ENCODE measurements at places on chromosomes 2 and 18.

- no peaks in the 10 kb centered on the region for H3K36me3 ChIP-seq
- no peak overlapping the region for H3K4me3 ChIP-seq
- H3K4me1 ChIP-seq = no peaks in the 10 kb centered on the region
- H3K27me3 ChIP-seq = no peaks in the 10 kb centered on the region
- no peak for DNase-seq
- H3K27ac ChIP-seq = no peak overlapping the region
These were observed 77.6 kb downstream of the MEP1B start for GRCh38 chr18:32267463-32267862.

DNA sequence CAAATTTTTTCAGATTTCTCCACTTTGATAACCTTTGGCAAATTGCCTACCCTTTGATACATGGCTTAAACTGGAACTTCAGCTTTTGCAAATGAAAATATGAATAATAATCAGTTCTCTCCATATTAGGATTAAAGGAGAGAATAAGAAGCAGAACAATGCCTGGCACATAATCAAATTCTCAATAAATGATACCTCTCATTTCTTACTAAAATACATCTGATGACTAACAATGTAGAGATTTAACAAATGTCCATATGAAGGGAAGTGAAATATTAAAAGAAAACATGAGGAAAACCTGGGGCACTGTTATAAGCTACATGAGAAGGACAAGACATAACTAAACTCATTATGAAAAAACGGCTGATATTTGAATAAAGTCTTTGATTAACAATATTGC is 1103.6 kb downstream of the LRP1B start:
- no peaks in the 10 kb centered on the region for H3K27me3 ChIP-seq
- H3K36me3 ChIP-seq = no peaks in the 10 kb centered on the region
- DNase-seq = no peak
- H3K4me1 ChIP-seq = no peaks in the 10 kb centered on the region
- no peak overlapping the region for H3K27ac ChIP-seq
- no peak overlapping the region for H3K4me3 ChIP-seq

DNA sequence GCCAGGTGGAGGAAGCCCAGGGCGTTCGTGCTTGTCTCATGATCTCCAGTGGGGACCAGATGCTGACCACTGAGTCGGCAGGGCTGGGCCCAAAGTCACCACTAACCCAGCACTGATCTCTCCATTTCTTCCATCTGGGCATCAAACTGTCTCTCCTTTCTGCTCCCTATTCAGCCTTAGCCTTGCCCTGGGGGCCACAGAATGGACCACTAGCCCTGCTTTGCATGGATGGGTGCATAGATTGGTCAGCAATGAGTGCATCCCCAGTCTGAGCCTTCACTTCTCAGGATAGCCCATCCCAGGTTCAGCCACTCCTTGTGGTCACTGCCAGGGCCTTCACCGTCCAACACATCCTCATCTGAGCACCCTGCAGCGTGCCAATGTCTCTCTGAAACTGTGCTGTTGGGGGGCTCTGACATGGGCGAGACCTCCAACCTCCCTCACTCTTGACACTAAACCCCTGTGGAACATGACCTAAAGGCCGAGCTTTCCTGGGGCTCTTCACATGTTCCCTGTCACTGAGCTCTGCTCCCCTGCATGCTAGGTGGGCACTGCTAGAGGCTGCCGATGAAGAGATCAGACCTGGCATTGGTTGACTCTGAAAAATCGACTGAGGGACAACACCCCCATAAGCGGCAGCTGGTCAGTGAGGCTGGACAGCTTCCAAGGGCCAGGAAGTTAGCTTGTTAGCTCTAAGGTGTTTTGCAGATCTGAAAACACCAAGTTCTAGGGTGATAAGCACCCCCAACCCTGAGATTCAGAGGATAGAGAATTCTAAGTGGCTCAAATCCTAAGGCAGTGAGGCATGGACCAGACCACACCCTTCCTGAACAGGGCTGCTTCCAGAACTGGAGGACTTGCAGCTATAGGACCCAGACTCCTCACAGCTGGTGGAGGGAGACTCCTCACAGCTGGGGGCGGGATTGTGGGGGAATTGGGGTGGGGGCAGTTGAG is 61.7 kb downstream of the HS1BP3 start:
- no peak for DNase-seq
- H3K36me3 ChIP-seq = no peaks in the 10 kb centered on the region
- peak overlapping the region; percentile 23 for H3K27ac ChIP-seq
- H3K4me3 ChIP-seq = no peak overlapping the region
- peaks cover 29% of the 10 kb centered on the region for H3K4me1 ChIP-seq
- H3K27me3 ChIP-seq = no peaks in the 10 kb centered on the region

- H3K36me3 ChIP-seq = no peaks in the 10 kb centered on the region
- no peak overlapping the region for H3K27ac ChIP-seq
- no peaks in the 10 kb centered on the region for H3K27me3 ChIP-seq
- no peak overlapping the region for H3K4me3 ChIP-seq
These were observed 42.3 kb downstream of the TRABD2A start for GRCh38 chr2:84838434-84839145.

GRCh38 chr2:238912228-238912915 is 64.5 kb downstream of the TWIST2 start:
- H3K27ac ChIP-seq = no peak overlapping the region
- no peak for DNase-seq
- no peaks in the 10 kb centered on the region for H3K36me3 ChIP-seq
- H3K4me1 ChIP-seq = no peaks in the 10 kb centered on the region
- H3K27me3 ChIP-seq = no peaks in the 10 kb centered on the region

DNA sequence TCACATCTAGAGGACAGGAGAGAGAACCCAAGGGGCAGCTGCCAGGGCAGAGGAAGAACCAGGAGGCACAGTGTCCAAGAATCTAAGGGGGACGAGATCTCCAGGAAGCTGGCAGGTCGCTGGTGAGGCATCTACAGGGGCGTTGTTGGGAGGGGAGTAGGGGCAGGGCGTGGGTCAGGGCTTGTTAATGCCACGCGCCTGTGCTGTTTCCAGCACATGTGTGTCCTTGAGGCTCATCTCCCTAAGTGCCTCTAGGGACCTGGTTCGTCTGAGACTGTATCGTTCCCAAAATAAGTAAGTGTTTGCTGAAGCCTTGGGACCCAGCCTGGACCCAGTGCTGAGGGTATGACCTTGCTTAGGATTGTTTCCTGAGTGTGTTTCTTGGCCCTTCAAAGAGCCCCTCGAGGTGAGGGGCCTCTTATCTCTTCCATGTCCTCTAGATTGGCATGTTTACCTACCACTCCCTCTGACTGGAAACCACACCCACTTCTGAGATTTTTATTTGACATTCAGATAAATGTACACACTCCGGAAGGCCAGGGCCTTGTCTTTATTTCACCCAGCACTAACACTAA is 22.2 kb downstream of the HK2 start:
- no peak overlapping the region for H3K4me3 ChIP-seq
- H3K27me3 ChIP-seq = no peaks in the 10 kb centered on the region
- H3K27ac ChIP-seq = no peak overlapping the region
- no peaks in the 10 kb centered on the region for H3K4me1 ChIP-seq
- no peaks in the 10 kb centered on the region for H3K36me3 ChIP-seq

DNA sequence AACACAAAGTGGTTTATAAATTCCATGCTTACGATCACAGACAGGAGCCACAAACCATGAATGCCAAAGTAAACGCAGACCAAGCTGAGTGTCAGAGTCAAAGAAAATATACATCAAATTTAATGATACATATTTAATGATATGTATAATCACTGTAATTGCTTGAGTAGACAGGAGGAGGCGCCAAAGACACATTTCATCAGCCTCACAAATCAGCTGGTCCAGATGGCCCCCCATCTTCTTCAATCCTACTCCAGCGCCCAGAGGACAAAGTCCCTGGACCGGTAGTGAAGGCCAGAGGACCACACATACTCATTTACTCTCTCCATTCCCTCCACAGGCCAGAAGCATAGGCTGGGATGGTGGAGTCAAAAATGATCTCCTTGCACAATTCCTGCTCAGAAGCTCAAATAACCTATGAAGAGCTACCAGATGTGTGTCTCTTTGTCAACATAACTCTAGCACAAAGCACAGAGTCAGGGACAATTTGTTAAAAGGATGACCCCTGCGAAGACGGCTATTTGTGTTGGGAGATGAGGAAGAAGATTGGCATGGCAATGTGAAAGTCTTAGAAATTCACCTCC is 149.3 kb upstream of the PGAP1 start:
- no peak overlapping the region for H3K4me3 ChIP-seq

DNA sequence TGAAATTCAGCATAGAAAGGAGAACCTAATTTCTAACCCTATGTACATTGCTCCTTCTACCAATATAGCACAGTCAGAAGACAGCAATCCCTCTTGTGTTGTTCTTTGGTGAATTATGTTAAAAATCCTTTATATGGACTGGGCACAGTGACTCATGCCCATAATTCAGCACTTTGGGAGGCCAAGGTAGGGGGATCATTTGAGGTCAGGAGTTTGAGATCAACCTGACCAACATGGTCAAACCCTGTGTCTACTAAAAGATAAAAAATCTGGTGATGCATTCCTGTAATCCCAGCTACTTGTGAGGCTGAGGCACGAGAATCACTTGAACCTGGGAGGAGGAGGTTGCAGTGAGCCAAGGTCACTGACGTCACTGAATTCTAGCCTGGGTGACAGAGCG is 195.6 kb downstream of the TMX3 start:
- H3K27ac ChIP-seq = no peak overlapping the region
- H3K4me1 ChIP-seq = no peaks in the 10 kb centered on the region
- no peaks in the 10 kb centered on the region for H3K36me3 ChIP-seq
- DNase-seq = no peak
- H3K27me3 ChIP-seq = no peaks in the 10 kb centered on the region
- H3K4me3 ChIP-seq = no peak overlapping the region

DNA sequence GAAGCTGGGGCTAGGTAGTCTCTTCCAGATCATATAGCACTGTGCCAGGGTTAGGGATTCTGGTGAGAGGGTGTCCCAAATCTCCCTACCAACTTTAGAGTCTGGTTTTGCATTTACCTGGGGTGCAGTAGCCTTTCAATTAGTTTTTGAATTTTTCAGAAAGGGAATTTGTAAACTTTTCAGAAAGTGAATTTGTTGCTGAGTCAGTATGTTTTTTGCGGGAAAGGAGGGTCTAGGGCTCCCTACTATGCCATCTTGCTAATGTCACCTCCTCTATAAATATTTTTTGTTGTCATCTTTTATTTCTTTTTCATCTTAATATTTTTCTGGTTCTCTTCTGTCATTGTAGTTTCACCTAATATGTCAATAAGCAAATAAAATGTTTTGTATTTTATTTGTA is 95.8 kb upstream of the FAM98A start:
- no peaks in the 10 kb centered on the region for H3K36me3 ChIP-seq
- no peaks in the 10 kb centered on the region for H3K27me3 ChIP-seq
- no peak overlapping the region for H3K27ac ChIP-seq
- DNase-seq = no peak
- H3K4me3 ChIP-seq = no peak overlapping the region

DNA sequence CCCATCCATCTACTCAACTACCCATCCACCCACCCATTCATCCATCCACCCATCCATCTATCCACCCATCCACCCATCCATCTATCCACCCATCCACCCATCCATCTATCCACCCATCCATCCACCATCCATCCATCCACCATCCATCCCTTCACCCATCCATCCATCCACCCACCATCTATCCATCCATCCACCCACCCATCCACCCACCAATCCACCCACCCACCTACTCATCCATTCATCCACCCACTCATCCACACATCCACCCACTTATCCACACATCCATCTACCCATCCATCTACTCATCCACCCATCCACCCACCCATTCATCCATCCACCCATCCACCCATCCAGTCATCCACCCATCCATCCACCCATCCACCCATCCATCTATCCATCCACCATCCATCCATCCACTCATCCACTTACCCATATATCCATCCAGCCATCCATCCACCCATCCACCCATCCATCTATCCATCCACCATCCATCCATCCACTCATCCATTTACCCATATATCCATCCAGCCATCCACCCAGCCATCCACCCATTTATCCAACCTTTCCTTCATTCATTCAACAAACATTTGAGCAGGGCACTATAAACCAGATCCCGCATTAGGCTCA is 2.1 kb upstream of the NGEF start:
- DNase-seq = no peak
- H3K4me3 ChIP-seq = no peak overlapping the region
- no peak overlapping the region for H3K27ac ChIP-seq
- H3K36me3 ChIP-seq = no peaks in the 10 kb centered on the region
- peaks cover 9% of the 10 kb centered on the region for H3K4me1 ChIP-seq
- H3K27me3 ChIP-seq = no peaks in the 10 kb centered on the region

All from Panc1 (cell line).